ENCODE measurements at places on chromosomes 3 and 15.

DNA sequence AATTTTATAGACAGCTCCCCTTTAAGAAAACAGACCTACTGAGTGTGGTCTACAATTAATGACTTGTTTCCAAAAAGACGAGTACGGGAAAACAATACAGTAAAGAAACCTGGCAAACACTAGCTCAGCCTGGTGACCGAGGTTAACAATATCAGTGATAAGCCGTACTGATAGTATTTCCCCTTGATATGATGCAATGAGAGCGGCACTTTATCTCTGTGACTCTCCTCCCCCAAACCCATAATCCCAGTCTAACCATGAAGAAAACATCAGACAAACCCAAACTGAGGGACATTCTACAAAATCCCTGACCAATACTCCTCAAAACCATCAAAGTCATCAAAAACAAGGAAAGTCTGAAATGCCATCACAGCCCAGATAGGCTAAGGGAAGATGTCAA, 8.2 kb downstream of the DENND4A start:
- DNase-seq: no peak

GRCh38 chr3:100113723-100114412, 433 bp downstream of the FILIP1L start:
- no peak for DNase-seq

GRCh38 chr3:38031022-38031994, 1.9 kb upstream of the PLCD1 start:
- DNase-seq: no peak

- no peak for DNase-seq
These were observed 8.5 kb downstream of the PLXND1 start for GRCh38 chr3:129598000-129598381.

GRCh38 chr15:46460431-46461094, 825.7 kb downstream of the SQOR start:
- no peak for DNase-seq

DNA sequence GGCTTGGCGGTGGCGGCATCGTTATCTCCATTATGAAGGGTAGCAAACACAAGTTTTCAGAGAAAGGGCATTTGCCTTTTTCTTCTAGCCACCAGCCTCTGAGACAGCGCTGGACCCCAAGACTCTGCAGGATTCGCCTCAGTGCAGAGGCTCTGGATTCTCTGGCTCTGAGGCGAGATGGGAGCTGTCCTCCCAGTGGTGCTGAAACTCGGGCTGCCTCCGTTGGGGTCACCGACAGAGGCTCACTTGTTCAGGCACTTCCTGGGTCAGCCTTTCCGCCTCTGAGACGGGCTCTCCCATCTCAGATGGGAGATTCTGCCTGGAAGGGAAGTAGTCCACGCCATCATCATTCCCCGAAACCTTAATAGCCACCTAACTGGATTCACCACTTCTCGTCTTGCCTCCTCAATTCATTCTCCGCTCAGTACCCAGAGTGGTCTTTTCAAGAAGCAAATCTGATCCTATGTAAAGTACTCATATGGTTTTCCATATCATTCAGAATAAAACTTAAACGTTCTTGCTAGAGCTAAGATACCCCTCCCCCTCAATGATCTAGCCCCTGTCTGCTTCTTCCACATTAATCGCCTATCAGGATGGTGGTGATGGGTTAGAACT, 76.9 kb downstream of the RHCG start:
- peak; percentile 72 for DNase-seq

DNA sequence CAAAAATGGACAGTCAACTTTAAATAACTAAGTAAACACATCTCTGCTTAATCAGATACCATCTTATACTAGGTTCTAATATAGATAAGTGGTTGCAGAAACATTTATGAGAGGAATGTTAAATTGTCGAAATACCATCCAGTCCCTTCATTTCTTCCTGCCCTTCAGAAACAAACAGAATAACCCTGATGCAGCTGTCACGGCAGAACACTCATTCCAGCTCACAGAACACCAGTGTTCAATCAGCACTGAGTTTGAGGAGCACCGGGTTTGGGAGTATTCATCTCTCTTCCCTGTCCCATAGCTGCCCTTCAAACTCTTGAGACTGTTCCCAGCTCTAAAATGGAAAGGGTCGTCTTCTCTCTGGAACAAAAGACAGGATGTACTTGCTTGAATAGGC, 61.1 kb upstream of the TSEN2 start:
- DNase-seq: no peak

GRCh38 chr15:74960286-74960685, 3.7 kb upstream of the RPP25 start:
- no peak for DNase-seq

GRCh38 chr3:141660614-141660947, 77.5 kb upstream of the RNF7 start:
- DNase-seq: no peak

DNA sequence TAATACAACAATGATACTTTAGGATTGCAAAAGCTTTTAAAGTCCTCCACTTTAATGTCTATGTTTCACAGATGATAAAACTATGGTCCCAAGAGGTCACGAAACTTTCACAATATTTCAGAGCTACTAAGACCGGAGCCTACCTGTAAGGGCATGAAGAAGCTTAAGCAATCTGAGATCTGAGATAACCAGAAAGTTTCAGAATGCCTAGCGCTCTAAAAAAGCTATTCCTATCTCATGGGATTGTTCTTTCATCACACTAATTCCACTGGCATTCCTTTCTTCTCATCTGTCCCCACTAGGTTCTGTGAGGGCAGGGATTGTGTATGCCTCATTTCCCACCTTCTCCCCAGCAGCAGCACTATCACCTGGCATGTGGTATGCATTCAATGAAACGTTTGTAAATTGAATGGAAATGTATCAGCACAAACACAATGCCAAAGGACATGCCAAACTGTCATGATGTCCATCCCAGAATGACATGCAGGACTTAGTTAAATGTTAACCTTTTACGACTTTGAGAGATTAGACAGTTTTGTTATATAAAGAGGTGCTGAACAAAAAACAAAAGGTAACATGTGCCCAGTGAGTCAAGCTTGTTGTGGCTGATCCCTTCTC, 104.7 kb upstream of the NR2F2 start:
- DNase-seq: no peak

- DNase-seq: no peak
These were observed 4.3 kb downstream of the SLC51A start for GRCh38 chr3:196220587-196220986.

GRCh38 chr3:125401402-125401801, 26.3 kb upstream of the ZNF148 start:
- DNase-seq: no peak

DNA sequence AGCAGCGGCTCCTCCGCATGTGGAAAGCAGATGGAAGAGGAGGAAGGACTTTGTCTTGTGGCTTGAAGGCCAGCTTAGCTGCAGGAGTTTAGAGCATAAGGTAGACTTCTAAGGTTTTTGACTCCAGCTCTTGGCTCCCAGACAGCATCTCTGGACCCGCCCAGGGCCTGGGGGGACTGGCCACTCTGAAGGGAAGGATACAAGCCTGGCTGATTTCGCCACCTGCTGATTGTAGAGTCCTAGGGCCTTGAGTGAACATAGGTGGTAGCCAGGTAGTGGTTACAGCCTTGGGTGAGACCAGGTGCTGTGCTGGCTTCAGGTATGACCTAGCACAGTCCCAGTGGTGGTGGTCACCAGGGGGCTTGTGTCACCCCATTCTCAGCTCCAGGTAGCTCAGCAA, 48.4 kb upstream of the RPL35A start:
- DNase-seq: no peak

DNA sequence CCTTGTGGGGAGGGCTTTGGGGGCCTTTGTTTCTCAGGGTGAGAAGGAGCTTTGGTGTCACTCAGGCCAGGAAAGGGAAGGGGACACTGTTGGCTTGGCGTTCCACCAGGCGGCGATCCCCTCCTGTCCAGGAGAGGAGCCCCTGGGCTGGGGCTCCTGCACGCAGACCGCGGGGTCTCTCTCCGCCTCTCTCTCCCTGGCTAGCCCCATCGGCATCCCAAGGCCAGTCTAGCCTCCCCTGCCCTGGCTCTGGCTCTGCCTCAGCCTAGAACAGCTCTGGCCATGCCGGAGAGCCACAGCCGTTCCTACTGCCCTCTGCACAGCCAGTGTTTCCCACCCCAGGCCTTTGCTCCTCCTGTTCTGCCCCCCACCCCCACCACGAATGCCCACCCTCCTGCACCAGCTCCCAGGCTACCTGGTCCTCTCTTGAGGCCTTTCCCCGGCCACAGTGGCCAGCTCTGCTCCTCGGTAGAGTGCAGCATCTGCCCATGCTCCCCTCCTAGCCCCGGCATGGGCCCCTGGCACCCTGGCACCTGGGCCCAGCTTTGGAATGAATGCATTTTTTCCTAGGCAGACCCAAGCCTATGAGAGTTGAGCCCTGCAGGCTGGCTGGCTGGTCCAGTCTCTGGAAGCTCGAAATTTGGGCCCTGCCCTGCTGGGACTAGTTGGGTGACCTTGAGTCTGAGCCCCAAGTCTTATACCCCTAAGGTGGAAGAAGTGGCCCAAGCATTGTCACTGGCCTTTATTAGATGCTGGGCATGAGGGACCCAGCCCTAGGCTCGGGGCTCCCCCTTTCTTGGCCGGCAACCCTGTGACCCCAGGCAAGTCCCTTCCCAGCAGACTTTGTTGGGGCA, 2.4 kb downstream of the PLXNA1 start:
- DNase-seq: no peak

- DNase-seq: no peak
These were observed 67.2 kb downstream of the DHX30 start for GRCh38 chr3:47870156-47870555.

GRCh38 chr3:142215106-142215505, 10.3 kb downstream of the GK5 start:
- DNase-seq: no peak

DNA sequence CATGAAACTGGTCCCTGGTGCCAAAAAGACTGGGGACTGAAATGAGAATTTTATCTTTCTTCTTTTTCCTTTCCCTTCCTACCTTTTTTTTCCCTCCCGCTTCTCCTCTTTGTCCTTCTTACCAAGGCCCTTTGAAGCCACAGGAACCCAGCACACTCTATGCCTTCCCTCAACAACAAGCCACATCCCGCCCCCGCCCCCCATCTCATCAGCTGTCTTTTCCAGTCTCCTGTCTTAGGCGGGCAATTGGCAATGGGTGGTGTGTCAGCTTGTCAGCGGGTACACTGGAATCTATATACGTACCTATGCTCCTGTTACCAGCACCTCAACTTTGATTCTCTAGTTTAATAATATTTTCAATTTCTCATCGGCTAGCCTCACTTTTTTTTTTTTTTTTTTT, 56.3 kb upstream of the CHD2 start:
- no peak for DNase-seq

GRCh38 chr3:152267831-152268554, 736 bp upstream of the MBNL1 start:
- no peak for DNase-seq

GRCh38 chr3:194203482-194204041, 67.6 kb downstream of the HES1 start:
- peak; percentile 71 for DNase-seq

DNA sequence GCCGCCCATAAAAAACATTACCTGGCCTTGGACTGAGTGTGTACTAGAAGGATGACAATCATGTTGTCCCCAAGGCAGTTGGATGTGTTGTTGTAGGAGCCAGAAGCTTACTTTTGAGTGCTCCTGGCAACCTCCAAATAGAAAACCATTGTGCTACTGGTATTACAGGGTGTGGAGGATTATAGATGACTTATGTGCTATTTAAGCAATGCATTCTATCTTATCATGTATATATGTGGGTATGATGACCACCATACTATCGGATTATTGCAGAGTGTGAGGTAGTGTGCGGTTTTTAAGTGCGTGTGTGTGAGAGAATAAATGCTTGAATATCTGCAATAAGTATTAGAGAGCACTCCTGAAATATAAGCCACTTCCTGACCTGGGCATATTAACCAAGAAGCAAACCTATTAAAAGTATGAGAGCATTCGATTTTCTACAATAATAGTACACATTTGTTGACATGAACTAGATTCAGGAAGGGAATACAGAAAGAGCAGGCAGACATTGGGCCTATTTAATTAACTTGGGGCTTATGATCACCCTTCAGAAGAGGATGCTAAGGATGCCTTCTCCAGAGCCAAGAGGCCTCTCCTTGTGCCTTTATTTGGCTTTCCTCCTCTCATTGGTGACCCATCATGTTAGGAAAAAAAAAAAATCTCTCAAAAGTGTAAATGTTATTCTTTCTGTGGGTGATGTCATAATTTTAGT, 11.7 kb upstream of the MBNL1 start:
- DNase-seq: no peak

DNA sequence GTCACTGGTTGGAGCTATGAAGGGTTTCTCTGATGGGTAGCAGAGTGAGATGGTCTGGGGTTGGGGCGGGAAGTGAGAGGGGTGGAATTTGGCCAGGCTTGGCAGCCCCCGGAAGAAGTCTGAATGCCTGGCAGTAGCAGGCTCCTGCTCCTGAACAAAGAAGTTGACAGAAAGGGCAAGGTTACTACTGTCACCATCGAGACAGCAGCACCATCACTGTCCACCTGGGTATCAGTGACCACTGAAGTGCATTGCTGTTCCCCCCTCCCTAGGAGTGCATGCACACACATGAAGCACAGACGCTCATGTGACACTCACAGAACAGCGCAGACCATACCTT, 42.9 kb downstream of the COLQ start:
- DNase-seq: no peak

GRCh38 chr3:127059072-127059471, 76.2 kb downstream of the PLXNA1 start:
- DNase-seq: no peak

DNA sequence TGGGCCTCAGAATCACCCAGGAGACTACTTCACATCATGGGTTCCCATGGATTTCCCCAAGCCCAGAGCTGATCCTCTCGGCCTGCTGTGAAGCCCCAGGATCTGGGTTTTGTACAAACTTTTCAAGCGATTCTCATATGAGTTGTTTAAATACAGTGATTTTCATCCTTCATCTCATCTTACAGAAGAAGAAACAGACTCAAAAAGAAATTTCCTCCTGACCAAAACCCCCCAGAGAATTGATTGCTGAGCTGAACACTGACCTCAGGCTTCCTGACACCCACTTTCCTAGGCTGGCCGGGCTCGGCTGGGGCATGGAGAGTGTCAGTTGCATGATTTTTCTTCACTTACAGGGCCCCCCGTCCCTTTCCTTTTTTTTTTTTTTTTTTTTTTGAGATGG, 60.3 kb downstream of the BDH1 start:
- DNase-seq: no peak

DNA sequence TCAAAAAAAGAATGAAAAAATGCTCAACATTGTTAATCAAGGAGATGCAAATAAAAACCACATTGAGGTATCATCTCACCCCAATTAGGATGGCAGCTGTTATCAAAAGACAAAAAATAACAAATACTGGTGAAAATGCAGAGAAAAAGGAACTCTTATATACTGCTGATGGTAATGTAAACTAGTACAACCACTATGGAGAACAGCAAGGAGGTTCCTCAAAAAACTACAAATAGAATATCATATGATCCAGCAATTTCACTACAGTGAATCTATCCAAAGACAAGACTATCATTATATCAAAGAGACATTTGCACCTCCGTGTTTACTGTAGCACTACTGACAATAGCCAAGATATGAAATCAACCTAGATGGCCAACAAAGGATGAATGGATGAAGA, 58.4 kb downstream of the PEAK1 start:
- DNase-seq: no peak

- DNase-seq: no peak
These were observed 4.1 kb downstream of the RASGRP1 start for GRCh38 chr15:38560456-38560926.

Data from activated CD8-positive, alpha-beta memory T cell treated with anti-CD3 and anti-CD28 coated beads for 24 hours (primary cell).